Ovary (tissue), 10 donors: ENCODE measurements at places on chromosomes 3 and 15. TPM values are rescaled to one million over a fixed set of nuclear protein-coding genes. Genes with fewer than 3 reads are reported as not detected.

- DNase-seq = peak; percentile 74
These were observed 7.8 kb upstream of the KIF7 start for GRCh38 chr15:89662893-89663626.

DNA sequence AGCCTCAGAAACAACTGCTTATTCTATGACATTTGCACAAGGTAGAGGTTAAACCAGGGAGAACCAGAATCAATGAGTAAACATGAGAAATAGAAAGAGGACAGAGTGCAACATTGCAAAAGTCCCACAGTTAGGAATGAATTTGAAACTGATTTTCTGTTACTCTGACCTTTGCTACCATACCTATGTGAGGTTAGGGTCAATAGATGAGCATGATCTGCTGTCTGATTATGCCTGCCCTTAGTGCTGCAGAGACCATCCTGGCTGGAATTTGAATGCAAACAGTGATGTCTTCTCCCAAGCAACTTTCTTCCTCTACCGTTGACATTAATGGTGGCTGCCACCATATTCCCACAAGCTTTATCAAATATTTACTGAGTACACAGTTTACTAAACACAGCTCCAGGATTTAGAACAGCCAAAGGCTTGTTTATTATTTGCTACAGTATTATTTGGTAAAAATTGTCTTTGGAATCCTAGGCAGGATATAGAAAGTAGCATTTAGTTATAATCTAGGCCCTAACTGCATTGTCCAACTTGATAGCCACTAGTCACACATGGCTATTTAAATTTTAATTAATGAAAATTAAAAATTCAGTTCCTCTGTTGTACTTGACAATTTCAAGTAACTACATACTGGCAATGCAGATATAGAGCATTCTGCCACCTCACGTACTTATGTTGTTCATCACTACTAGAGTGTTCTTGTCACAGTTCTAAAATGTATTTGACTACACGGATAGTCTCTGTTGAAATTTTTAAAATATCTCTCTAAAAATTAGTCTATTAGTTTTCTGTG, 8.9 kb upstream of the CLDN1 start:
- no peak for DNase-seq

GRCh38 chr3:62046326-62046725, 327.0 kb downstream of the FEZF2 start:
- DNase-seq = no peak

HRG gene
- not detected for polyA plus RNA-seq

DAZL gene
- polyA plus RNA-seq = 0.16 TPM

- peak; percentile 41 for DNase-seq
These were observed 195.5 kb downstream of the LPP start for GRCh38 chr3:188349351-188349901.

- DNase-seq = no peak
These were observed 214.3 kb downstream of the ADAMTS9 start for GRCh38 chr3:64473466-64473865.

DNA sequence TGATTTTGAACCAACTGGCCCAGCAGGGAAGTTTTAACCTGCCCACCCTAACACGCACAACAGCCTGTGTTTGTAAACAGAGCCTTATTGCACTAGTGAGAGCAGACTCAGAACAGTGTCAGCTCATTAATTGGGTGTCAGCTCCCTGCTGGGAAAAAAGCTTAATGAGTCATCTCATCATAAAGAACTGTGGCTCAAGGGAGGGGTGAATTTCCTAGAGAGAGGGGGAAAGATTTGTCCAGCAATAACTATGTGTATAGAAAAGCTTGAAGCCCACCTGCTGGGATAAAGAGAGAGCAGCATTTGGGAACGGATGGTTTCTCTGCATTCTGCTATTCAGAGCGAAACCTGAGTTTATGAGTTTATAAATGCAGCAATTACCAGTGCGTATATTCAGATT, 48.9 kb upstream of the GMNC start:
- no peak for DNase-seq

DNA sequence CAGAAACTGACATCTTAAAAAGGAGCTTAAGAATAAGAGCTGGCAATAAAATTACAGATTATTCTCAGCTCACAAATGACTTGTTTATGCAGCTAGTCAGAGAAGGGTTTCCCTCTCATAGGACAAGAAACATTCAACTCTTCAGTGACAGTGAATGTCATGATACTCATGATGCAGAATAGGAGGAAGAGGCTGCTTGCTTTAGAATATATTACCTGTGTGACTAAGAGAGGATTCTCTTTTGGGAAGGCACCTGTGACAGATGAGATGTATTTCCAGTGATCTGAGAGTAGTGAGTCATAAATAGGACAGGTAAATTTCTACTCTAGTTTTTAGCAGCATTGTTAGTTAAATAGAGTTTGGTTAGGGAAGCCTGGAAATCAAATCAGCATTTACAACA, 39.9 kb downstream of the RASA2 start:
- no peak for DNase-seq

DNA sequence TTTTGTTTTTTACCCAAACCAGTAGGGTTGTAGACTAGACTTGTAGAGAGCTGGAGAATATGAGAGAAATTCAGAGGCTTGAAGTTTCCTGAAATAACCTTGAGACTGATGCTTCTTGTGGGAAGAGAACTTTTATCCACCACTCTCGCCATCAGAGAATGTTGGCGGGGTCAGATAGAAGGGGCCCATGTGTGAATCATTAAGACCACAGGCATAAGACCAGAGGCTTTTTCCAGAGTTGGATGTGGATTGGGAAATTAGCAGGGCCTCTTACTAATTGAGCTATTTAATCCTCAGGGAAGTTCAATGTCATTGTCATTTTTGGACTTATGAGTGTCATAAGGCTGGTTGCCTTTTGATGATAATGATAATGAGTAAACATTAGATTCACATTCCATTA, 246.9 kb upstream of the THRB start:
- DNase-seq = no peak

DNA sequence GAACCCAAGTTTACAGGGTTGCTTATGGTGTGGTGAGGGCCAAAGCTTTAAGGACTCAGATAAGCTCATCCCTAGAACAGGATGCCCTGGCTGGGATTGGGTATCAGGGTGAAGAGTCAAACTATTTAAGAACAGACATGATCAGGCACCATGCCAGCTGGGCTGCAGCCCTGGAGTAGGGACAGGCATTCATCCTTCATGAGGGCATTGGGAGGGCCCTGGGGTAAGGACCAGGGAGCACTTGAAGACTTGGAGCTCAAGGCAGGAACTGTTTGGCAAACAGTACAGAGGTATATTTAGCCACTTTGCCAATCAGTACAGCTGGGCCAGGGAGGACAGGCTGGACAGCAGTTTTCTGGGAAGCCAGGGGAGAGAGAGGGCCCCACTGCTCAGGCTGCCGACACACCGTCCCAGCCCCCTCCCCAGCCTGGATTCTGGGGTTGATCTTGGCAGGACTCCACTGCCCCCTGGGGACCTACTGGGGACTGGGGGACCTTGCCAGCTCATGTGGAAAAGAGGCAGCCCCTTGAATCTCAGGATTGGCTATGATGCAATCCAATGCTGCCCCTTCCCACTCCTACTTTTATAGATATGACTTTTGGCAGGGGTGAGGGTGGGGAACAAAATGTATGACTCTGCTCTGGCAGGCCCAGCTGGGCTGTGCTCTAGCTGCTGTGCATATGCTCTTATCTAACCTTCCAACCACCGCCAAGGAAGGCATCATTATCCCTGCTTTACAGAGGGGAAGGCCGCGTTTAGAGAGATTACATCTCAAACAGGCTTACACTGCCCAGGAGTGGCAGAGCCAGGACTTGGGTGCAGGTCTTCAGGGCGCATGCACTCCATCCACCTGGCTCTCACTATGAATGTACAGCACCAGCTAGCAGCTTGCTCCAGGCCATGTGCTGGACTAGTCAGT, 2.3 kb downstream of the PLA2G4E start:
- no peak for DNase-seq

ANKUB1 gene
- polyA plus RNA-seq = not detected

CACNA1D gene
- polyA plus RNA-seq = 2.2 TPM

DNA sequence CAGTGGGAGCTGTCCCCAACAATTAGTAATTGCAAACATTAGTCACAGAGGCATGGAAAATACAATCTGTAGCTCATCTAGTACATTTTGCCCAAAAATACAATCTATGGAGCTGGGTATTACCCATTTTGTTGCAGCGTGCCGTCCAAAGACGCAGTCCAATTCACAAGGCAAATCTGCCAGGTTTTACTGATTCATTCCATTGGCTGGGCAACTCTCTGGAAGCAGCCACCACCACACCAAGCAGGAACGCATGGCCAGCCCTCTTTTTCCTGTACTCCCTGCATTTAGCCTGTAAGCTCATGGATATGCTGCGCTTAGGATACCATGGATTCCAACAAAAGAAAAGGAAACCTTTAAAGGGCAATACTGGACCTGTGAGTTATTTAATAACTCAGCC, 60.5 kb upstream of the ARRDC4 start:
- DNase-seq = no peak

- DNase-seq = no peak
These were observed 48.7 kb downstream of the MYH15 start for GRCh38 chr3:108461661-108462111.

SEMA5B gene
- polyA plus RNA-seq = 3.1 TPM

DNA sequence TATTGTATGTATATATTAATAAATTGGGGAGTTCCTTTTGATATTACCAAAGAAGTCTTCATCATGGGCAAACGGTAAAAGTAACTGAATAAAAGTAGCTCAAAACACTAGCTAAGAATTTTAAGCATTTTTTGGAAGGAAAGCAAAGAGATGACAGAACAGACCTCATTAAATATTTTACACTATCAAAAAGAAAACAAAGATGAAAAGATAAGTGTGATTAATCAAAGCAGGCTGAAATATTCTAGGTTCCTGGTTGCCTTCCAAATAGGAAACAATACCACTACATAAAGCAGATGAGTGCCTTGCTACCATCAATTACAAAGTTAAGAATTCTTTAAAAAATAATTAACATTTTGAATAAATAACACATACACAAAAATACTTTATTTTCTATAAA, 3.6 kb downstream of the NKIRAS1 start:
- no peak for DNase-seq

- DNase-seq = no peak
These were observed 93.0 kb upstream of the BOC start for GRCh38 chr3:113118336-113118735.

- no peak for DNase-seq
These were observed 61.4 kb downstream of the MFSD1 start for GRCh38 chr3:158863247-158863646.

GOLGA8M gene
- polyA plus RNA-seq = 1.7 TPM

- no peak for DNase-seq
These were observed 73.1 kb upstream of the BHLHE40 start for GRCh38 chr3:4906107-4906621.

- DNase-seq = no peak
These were observed 133.5 kb downstream of the ADAMTS9 start for GRCh38 chr3:64554096-64554920.

- DNase-seq = no peak
These were observed 10.2 kb downstream of the STIMATE start for GRCh38 chr3:52887166-52887565.

SKOR1 gene
- 0.67 TPM for polyA plus RNA-seq

SLC12A1 gene
- not detected for polyA plus RNA-seq

GRCh38 chr3:153162513-153163392, 727 bp downstream of the RAP2B start:
- peak; percentile 44 for DNase-seq

GRCh38 chr3:87082796-87083440, 92.0 kb upstream of the VGLL3 start:
- DNase-seq = no peak

SOX14 gene
- not detected for polyA plus RNA-seq
